Calu3 (cell line): ENCODE measurements at places on chromosomes 4 and X. TPM values are rescaled to one million over a fixed set of nuclear protein-coding genes. Genes with fewer than 3 reads are reported as not detected.

The MSX1 gene
- 1.6 and 2.0 TPM in 2 replicates for total RNA-seq

The FAT1 gene
- total RNA-seq, result 197 and 210 TPM in 2 replicates

The SPATA18 gene
- total RNA-seq, result not detected in 2 replicates

The KIAA0232 gene
- 17.4 and 17.7 TPM in 2 replicates for total RNA-seq

The DGAT2L6 gene
- not detected in 2 replicates for total RNA-seq

The PFKFB1 gene
- 0.31 TPM in 1 of 2 replicates, not detected in the other for total RNA-seq

The PLK4 gene
- total RNA-seq, result 17.7 and 22.3 TPM in 2 replicates

The MGARP gene
- not detected in 2 replicates for total RNA-seq

The SYNPO2 gene
- total RNA-seq, result 0.17 and 0.39 TPM in 2 replicates

The CSAG3 gene
- total RNA-seq, result not detected in 2 replicates

The GAGE12J gene
- not detected in 2 replicates for total RNA-seq

The MAGEA4 gene
- total RNA-seq, result not detected in 2 replicates

The IBSP gene
- total RNA-seq, result not detected in 2 replicates

The FAAH2 gene
- 9.1 and 10.3 TPM in 2 replicates for total RNA-seq
